ENCODE measurements at places on chromosomes 3 and 15.

- H3K27ac ChIP-seq: no peak overlapping the region
- H3K4me1 ChIP-seq: no peaks in the 10 kb centered on the region
- H3K36me3 ChIP-seq: peaks cover 4% of the 10 kb centered on the region
- no peaks in the 10 kb centered on the region for H3K27me3 ChIP-seq
- H3K4me3 ChIP-seq: no peak overlapping the region
Observed at GRCh38 chr15:77144026-77144425, 73.1 kb upstream of the TSPAN3 start.

GRCh38 chr15:100863075-100863795 is 16.4 kb upstream of the ALDH1A3 start:
- H3K4me1 ChIP-seq: no peaks in the 10 kb centered on the region
- H3K36me3 ChIP-seq: no peaks in the 10 kb centered on the region
- no peak overlapping the region for H3K4me3 ChIP-seq
- no peak for DNase-seq
- H3K27ac ChIP-seq: no peak overlapping the region
- no peaks in the 10 kb centered on the region for H3K27me3 ChIP-seq

DNA sequence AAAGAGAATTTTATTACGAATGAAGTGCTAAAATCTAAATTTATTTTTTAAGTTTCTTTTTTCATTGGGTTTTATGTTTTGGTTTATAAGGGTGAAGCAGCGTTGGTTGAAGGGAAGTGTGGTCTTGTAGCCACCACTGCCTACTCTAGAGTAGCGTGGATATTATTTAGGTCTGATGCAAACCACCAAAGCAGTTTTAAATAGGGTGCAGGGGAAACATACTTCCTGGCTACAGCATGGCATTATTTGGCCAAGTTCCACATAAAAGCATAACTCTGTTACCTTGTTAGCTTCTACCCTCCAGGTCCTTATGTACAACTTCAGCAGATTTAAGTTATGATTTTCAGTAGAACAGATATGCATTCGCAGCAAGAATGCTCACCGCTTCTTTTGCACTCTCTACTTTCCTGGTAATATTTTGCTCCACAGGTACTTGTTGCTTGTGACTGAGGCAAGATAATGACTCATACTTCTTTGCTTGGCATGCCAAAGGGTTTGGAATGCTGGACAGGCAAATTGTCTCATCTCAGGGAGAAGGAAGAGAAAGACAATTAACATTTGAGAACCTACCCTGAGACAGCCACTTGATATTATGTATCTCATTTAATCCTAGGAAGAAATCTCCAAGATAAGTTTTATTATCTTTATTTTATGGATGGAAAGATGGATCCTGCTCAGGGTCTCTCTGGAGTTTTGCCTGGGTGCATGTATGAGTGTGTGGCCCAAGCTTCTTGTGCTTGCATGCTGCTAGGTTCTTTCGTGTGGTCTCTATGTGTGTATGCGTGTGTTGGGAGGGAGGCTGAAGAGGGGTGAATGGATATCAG is 5.4 kb downstream of the TGFBR2 start:
- no peak overlapping the region for H3K4me3 ChIP-seq
- peaks cover 38% of the 10 kb centered on the region for H3K4me1 ChIP-seq
- no peaks in the 10 kb centered on the region for H3K36me3 ChIP-seq
- no peak for DNase-seq
- H3K27me3 ChIP-seq: no peaks in the 10 kb centered on the region
- H3K27ac ChIP-seq: no peak overlapping the region

- H3K4me3 ChIP-seq: no peak overlapping the region
- no peaks in the 10 kb centered on the region for H3K4me1 ChIP-seq
- H3K27me3 ChIP-seq: no peaks in the 10 kb centered on the region
- DNase-seq: no peak
- H3K27ac ChIP-seq: no peak overlapping the region
Observed at GRCh38 chr15:57172925-57173324, 203.4 kb upstream of the CGNL1 start.

DNA sequence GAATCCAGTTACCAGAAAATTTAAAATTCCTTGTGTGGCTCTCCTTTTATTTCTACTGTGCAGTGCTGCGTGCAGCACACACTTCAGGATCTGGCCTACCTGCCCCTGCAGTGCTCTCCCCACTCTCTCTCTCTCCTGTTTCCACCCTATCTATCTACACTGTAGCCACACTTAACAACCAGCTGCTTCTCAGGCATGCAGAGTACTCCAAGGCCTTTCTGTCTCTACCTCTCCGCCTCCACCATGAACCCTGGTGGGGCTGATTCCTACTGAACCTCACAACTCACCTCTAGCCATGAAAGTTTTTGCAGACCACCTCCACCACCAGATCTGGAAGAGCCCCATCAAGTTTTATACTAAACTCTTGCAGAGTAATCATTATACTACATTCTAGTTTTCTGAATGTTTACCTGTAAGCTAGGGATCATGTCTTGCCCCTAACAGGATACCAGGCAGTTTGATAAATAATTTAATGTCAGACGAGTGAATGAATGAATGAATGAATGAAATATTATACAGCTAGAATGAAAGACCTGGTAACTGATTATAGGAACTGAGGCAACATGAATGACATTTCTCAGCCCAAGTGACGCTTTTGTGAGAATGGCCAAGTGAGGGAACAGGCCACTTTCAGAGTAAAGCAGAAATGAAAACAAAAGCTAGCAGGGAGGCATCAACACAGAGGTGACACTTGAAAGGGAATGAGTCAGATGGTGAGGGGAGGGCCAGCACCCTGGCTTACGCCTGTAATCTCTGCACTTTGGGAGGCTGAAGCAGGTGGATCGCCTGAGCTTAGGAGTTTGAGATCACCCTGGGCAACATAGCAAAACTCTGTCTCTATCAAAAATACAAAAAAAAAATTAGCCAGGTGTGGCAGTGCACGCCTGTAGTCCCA is 363.5 kb downstream of the FOXP1 start:
- no peaks in the 10 kb centered on the region for H3K36me3 ChIP-seq
- H3K27ac ChIP-seq: no peak overlapping the region
- no peaks in the 10 kb centered on the region for H3K27me3 ChIP-seq
- H3K4me3 ChIP-seq: no peak overlapping the region
- H3K4me1 ChIP-seq: peaks cover 18% of the 10 kb centered on the region

DNA sequence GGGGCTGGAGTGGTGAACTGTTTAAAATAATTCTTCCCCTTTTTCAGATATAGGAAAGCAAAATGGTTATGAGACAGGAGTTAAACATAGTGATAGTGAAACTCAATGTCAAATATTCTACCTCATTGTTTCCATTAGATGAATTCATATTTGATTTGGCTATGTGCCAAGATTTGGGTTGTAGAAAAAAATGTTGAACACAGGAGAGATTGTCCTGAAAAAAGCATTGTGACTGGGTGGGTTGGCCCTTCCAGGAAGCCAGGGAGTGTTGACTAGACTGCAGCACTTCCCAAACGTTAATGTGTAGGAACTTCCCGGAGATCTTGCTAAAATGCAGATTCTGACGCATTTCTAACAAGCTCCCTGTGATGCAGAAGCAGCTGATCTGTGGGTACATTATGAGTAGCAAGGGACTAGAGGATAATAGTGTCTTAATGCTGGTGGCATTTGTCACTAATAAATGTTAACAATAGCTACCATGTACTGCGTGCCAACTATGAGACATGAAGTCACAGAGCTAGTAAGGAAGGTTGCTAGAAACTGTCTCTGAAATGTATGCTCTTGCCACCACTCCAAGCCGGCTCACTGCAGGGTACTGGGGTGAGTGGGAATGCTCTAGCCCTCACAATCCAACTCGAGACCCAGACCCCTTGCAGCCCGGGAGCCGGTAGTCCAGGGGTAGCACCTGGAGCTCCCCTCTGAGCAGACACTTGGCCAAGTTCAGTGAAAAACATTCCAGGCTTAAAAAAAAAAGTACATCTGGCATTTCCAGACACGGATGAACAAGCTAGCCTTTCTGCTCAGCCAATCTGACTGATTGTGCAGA is 120.6 kb downstream of the CD47 start:
- 0 out of 2 replicates have a peak, but pooled peaks cover 3% of the 10 kb centered on the region for H3K4me1 ChIP-seq
- no peaks in the 10 kb centered on the region for H3K27me3 ChIP-seq
- DNase-seq: no peak

GRCh38 chr3:50003824-50004223 is 63.9 kb downstream of the RBM6 start:
- no peaks in the 10 kb centered on the region for H3K27me3 ChIP-seq
- H3K27ac ChIP-seq: peak overlapping the region; percentile 33
- H3K4me1 ChIP-seq: no peaks in the 10 kb centered on the region
- no peaks in the 10 kb centered on the region for H3K36me3 ChIP-seq
- DNase-seq: no peak
- H3K4me3 ChIP-seq: no peak overlapping the region

GRCh38 chr15:60605879-60606307 is 127.0 kb upstream of the ICE2 start:
- no peaks in the 10 kb centered on the region for H3K27me3 ChIP-seq
- H3K4me1 ChIP-seq: no peaks in the 10 kb centered on the region
- H3K36me3 ChIP-seq: no peaks in the 10 kb centered on the region

DNA sequence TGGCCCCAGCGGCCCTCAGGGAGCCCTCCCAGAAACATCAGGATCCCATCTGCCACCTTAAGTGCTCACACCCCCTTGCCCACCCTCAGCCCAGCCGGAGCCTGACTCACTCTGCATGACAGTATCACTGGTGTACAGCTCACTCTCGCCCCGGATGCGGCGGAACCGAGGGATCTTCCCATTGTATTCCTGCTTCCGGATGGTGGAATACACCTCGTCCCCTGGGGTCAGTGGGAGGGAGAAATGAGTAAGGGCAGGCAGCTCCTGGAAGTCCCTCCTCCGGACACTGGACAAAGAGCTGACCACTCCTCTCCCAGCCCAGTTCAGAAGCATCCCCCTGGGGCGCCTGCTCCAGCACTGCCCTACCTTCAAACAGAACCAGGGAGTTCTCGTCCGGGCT is 16.5 kb downstream of the SEMA7A start:
- no peaks in the 10 kb centered on the region for H3K36me3 ChIP-seq
- H3K27ac ChIP-seq: no peak overlapping the region
- DNase-seq: no peak
- H3K27me3 ChIP-seq: no peaks in the 10 kb centered on the region
- peaks cover 14% of the 10 kb centered on the region for H3K4me1 ChIP-seq
- no peak overlapping the region for H3K4me3 ChIP-seq

DNA sequence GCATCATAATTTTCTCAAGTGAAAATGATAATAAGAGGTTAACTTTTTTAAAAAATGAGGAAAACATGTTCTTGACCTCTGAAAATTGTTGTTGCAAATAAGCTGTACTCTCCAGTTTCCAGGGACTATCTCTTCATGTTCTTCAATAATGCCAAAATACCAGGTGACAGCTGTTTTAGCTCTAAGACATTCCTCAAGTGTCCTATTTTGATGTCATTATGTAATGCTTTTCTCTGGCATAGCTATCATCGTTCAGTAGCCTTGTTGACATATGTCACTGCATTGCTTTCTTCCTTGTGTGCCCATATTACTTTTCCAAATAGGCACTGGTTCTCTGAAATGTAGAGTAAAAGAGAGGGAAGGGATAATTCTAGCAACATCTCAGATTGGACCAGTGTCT is 5.7 kb upstream of the FILIP1L start:
- H3K36me3 ChIP-seq: no peaks in the 10 kb centered on the region
- H3K27me3 ChIP-seq: no peaks in the 10 kb centered on the region
- no peak overlapping the region for H3K4me3 ChIP-seq

DNA sequence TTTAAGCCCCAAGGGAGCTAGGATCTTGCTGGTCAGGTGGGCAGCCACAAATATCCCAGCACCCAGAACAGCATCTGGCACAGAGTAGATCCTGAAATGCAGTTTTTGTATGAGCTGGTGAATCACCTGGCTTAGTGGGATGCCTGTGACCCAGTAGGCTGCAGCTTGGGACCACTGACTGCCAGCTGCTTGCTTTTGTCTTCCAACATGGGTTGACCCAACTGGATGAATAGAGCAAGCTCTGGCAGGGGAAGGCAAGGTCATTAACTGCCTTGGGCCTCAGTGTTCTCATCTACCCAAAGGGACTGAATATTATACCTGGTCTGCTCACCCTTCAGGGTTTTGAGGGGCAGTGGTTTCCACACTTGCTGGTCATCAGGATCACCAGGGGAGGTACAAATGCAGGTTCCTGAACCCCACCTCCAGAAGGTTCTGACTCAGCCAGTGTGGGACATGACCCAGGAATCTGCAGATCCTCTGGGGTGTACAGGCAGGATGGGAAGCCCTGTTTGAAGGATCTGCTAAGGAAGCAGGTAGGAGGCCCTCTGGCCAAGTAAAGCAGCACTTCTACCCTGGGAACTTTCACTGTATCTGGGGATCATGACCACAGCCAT is 55.4 kb downstream of the ITGA11 start:
- DNase-seq: no peak
- no peaks in the 10 kb centered on the region for H3K4me1 ChIP-seq
- H3K27ac ChIP-seq: no peak overlapping the region
- H3K4me3 ChIP-seq: no peak overlapping the region

DNA sequence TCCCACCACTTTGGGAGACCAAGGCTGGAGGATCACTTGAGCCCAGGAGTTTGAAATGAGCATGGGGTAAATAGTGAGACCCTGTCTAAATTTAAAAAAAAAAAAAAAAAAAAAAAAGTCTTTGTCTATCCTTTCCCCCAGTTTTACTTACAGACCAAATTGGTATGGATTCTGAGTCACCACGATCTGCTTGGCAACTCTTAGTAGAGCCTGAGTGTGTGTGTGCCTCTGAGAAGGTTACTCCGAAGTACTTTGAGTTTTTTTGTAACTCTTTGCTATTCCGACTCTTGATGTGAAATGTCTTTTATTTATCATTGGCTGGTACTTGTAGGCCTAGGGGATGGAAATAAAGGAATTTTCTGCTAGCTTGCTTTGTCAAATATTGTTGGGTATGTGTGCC is 63.3 kb downstream of the RBM6 start:
- no peak overlapping the region for H3K4me3 ChIP-seq
- no peaks in the 10 kb centered on the region for H3K27me3 ChIP-seq
- H3K27ac ChIP-seq: peak overlapping the region; percentile 33
- H3K4me1 ChIP-seq: no peaks in the 10 kb centered on the region

- no peak overlapping the region for H3K4me3 ChIP-seq
- H3K36me3 ChIP-seq: no peaks in the 10 kb centered on the region
- no peaks in the 10 kb centered on the region for H3K27me3 ChIP-seq
- peaks cover 15% of the 10 kb centered on the region for H3K4me1 ChIP-seq
- no peak for DNase-seq
Observed at GRCh38 chr3:804211-804610, 288.6 kb upstream of the CNTN6 start.

GRCh38 chr3:152444029-152444641 is 175.4 kb downstream of the MBNL1 start:
- H3K4me3 ChIP-seq: no peak overlapping the region
- peak; percentile 67 for DNase-seq
- H3K27me3 ChIP-seq: no peaks in the 10 kb centered on the region
- no peak overlapping the region for H3K27ac ChIP-seq

GRCh38 chr15:66356077-66356358 is 467 bp downstream of the TIPIN start:
- H3K27me3 ChIP-seq: no peaks in the 10 kb centered on the region
- peak overlapping the region; percentile 46 for H3K27ac ChIP-seq
- H3K4me1 ChIP-seq: no peaks in the 10 kb centered on the region
- peaks cover 20% of the 10 kb centered on the region for H3K36me3 ChIP-seq

DNA sequence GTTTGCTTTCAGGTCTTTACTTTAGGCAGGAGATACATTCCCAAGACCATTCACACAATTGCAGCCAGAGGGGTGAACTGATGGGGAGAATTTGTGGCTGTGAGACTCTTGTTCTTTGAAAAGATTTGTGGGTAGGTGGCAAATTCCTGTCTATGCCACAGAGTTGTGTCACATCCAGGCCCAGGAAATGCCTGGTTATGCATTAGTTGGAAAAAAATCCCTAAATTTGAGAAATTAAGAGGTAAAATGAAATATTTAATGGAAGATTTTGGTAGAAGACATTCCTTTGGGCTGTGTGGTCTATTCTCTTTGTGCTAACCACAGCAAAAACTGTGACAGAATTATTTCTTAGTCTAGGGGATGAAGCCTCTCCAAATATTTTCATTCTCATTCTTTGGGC is 28.8 kb downstream of the SAMMSON start:
- H3K36me3 ChIP-seq: no peaks in the 10 kb centered on the region
- no peak overlapping the region for H3K4me3 ChIP-seq
- DNase-seq: no peak
- no peaks in the 10 kb centered on the region for H3K4me1 ChIP-seq
- H3K27me3 ChIP-seq: no peaks in the 10 kb centered on the region

Data from GM23338 (cell line).